CD4-positive, alpha-beta T cell treated with Interleukin-21 for 1 hour (primary cell): ENCODE measurements at places on chromosomes 5 and 9.

DNA sequence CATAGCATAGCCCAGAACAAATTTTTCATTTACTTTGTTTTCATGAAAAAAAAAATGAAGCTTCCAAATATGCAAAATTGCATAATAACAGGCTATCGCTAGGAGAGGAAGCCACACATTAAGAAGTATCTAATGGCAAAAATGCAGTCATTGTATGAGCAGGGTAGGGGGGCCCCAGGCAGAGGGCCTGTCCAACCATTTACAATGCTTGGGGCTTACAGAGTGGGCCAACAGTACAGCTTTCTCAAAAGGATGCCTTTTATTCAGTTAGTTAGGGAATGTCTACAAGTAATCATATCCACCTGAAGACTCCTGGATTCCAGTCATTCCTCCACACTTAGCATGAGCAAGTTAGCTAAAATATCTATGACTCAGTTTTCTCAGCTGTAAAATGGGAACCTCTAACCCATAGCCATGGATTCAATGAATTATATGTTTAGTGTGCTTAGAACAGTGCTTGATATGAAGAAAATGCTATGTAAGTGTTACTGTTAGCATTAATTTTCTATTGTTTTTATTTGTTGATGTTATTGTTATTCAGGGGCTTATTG is 117.7 kb downstream of the GAS1 start:
- no peak for DNase-seq

- DNase-seq = peak; percentile 33
Observed at GRCh38 chr9:128683340-128684064, 5.5 kb upstream of the SET start.

GRCh38 chr9:129999141-129999510 is 43.9 kb downstream of the FNBP1 start:
- DNase-seq = no peak

GRCh38 chr5:176870110-176870591 is 29.0 kb downstream of the HK3 start:
- DNase-seq = no peak

- no peak for DNase-seq
Observed at GRCh38 chr5:90092734-90093133, 316.8 kb downstream of the CETN3 start.

DNA sequence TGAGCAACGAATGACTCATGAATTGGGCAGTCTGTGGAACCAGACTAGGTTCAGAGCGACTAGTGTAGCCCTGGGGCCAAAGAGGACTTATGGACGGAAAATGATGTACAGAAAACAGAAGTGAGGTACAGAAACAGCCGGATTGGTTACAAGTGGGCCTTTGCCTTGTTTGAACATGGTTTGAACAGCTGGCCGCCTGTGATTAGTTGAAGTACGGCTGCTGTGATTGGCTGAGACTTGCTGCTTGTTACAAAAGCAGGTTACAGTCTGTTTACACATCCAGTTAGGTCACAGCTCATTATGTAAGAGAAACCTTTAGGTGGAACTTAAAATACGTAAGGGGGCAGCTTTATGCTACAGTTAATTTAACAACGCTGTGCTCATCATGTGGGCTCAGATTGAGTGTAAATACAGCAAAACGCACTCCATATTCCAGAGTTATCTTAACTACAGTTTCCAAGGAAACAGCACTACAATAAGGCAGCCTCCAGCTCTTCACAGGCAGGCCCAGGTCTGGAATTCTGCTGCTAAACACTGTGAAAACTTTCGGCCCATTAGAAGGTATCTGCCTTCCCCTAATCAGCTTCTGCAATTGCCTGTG is 6.5 kb downstream of the AMACR start:
- DNase-seq = no peak

- DNase-seq = no peak
Observed at GRCh38 chr5:40871177-40871576, 30.0 kb downstream of the CARD6 start.

DNA sequence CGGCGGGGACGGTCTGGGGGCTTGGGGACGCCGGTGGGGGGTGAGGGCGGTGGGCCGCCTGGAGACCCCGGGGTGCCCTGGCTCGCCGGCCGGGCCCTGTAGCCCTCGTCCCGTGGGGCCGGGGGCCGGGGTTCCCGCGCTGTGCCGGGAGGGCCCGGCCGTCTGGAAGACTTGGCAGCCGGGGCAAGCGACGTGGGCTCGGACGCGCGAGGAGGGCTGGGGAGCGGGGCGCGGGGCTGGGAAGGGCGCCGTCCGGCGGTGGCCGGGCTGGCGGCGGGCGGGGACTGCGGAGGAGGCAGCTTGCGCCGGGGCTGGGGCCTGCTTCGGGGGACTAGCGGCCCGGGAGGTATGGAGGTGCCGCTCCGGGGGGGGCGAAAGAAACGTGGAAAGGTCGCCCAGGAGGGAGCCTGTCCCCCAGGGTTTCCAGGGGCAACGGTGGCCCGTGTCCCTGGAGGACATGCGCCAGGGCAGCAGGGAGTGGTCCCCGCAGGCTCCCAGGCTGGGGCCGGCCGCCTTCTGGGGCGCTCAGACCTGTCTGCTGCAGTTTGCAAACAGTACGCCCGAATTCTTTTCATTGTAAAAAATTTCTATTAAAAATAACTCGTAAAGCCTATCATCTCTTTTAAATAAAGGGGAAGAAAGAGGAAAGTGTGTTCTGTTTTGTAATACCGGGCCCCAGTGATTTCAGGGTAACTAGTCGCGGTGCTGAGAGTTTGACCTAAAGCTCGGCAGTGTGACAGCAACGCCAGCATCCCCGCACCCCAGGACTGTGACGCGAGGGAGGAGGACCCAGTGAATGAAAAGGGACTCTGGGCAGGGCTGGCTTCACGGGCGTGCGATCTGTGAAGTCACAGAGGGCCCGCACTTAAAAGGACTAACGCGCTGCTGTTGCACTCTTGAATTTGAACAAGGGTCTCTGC is 752 bp upstream of the ANKH start:
- DNase-seq = peak; percentile 66
